ENCODE measurements at places on chromosomes 16 and 17.
A peak's percentile ranks its signal among the peaks of the same experiment; 100 is the strongest.

- DNase-seq, result no peak
These were observed 58.1 kb downstream of the CYB5B start for GRCh38 chr16:69482410-69482991.

DNA sequence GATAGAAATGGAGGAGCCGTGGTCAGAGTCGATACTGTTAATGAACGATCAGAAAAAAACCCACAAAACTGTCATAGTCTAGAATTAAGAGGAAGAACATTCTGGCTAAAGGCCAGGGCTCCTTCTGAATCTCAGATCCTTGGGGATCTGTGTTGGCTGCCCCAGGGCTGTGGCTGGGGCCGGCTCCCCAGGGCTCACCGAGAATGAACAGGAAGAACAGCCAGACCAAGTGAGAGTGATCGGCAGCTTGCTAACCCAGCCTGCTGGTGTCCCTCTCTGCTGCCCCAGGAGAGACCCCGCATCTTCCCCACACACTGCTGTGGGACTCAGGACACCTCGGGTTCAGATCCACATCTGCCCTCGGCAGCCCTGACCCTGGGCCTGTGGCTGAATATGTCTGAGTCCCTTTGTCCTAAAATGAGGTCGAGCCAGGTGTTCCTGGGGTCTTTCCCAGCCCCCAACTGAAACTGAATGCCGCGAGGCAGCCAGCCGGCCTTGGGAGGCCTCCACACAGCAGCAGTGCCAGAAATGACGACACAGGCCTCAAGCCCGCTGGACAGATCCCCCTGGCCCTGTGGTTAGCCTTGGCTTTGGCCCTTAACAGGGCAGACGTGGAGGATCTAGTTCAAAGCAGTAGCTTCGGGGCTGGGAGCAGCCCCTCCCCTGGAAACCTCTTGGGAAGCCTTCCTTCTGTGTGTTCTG, 23.9 kb upstream of the CLEC18A start:
- DNase-seq, result no peak

DNA sequence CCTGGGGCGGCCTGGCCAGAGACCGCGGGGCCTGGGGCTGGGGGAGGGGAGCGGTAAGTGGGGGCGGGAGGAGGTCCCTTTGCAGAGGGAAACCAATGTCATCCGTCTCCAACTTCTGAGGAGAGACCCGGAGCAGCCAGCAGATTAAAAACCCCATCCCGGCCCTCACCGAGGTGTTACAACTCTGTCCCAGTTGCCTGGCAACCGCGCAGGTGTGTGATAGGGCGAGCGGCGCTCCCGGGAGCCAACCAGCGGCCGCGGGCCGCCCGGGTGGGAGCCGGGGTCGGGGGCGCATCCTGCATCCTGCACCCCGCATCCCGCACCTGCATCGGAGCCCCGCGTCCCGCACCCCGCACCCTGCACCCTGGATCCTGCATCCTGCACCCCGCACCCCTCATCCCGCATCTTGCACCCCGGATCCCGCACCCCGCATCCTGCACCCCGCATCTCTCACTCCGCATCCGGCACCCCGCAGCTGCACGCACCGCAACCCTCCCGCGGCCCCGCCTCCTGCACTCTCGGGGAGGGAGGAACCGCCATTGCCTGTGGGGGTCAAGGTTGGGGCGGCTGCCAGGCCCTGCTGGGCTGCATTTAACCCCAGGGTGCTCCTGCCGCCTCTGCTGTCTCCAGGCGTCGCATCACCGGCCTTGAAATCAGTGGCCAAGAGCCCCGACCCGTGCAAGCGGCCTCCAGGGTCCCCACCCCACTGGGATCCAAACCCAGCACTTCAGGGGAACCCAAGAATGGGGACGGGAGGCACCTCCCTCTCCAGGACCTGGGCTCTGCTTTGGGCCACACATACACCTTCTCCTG, 47.3 kb downstream of the RTN4RL1 start:
- no peak for DNase-seq

DNA sequence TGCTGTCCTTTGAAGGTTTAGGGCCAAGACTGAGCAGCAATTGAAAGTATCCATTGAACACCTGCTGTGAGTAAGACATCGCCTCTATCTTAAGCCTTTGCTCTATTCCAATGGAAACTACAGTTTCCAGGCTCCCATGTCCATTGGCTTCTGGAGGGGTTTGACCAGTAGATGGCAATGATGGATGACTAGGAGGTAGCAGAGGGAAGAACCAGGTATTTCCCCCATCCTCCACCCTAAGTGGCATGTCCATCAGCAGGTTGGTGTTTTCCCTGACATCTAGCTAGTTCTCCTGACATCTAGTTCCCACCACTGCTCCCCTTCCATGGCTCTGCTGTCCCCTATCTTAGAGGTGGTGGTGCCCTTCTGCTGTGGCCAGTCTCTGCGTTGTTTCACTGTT, 58.7 kb downstream of the CENPV start:
- peak; percentile 51 for DNase-seq

DNA sequence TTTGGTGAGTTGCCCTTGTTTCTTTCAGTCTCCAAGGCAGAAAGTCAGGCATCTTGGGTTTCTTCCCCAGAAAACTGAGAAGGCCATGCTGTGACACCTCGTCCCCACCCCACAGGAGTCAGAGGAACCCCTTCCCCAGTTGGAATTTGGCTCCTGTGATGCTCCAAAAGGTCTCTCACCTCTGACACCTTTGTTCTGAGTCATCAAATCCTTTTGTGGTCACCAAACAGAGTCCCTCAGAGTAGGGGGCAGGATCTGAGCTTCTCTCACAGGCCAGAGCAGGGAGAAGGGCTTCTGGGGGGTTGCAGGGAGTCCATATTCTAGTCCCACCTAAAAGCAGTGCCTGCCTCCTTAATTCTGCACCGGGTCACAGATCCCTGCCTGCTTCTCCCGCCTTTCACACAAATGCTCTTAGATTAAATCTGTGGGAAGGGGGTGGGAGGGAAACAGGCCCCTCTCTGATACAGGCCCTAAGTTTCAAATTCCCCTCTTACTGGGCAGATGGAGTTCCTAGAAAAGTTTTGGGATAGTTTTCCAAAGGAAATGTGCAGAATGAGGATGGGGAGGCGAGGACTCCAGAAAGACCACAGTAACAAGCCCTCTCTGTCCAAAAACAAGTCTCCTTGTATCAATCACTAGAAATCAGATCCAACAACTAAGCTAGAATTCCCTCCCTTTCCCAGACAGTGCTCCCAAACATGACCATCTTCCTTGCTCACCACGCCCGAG, 1.3 kb downstream of the PHOSPHO1 start:
- DNase-seq, result no peak

- no peak for DNase-seq
These were observed 4.4 kb upstream of the SLC39A11 start for GRCh38 chr17:73096866-73097265.

DNA sequence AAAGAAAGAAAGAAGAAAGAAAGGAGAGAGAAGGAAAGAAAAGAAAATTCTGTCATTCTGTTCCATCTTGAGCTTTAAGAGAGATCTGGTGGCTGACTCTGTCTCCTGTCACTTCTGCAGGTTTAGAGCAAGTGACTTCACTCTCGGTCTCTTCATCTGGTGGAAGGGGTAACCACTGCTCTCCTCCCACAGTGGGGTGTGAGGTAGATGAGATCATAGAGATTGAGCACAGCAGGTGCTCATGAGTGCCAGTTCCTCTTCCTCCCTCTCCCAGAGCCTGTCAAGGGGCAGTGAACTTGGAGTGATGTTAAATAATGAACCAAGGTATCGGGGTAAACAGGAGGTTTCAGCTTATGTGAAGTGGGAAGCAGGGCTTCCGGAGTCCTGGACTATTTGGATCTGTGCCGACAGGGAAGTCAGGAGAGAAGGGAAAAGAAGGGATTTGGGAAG, 47.7 kb downstream of the BEAN1 start:
- no peak for DNase-seq

DNA sequence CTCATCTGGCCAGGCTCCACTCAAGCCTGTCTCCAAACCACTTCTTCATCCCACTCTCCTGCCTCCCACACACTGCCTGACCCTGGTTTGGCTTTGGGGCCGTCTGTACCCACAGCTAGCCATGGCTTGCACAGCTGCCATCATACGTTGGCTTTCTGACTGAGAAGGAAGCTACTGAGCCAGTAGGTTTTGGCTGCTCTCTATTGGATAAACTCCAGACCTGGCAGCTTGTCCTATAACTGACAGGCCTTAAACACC, 3.9 kb downstream of the MIF4GD start:
- DNase-seq, result no peak

DNA sequence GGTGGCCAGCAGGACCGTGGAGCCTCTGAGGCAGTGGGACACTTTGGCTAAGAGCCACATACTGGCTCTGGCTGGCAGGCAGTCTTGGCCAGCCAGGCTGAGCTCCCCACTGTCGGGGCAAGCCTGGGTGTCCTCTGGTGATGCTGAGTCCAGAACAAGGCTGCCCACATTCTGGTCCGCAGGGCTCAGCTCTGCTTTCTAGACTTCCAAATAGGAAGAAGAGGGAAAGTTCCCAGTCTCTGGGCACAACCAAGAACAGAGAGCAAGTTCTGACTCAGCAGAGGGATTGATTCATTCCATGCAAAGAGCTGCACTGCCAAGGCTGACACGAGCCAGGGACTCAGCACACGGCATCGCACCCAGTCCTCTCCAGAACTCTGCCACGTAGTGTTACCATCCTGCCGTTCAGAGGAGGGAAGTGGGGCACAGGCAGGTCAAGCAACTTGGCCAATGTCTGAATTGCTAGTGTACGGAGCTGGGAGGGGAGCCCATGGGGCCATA, 58.9 kb downstream of the NOS2 start:
- DNase-seq, result no peak
